ENCODE measurements at places on chromosomes 2 and 18. TPM values are rescaled to one million over a fixed set of nuclear protein-coding genes. Genes with fewer than 3 reads are reported as not detected.

DNA sequence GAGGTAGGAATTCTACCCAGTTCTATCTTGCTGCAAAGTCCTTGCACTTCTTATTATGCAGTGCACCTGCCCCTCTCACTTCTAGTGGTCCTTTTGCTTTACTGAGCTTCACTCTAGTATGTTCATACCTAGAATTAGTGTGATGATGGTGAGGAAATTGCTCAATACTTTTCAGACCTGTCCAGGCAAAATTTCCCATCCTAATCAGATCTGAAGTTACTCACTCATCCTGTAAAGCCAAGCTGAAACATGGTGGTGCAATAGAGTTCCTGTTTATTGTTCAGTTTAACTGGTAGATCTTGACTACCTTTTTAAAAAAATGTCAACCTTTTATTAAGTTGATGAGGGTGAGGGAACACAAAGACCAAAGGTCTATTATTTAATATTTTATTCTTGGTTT is 12.6 kb upstream of the FIGN start:
- no peaks in the 10 kb centered on the region for H3K36me3 ChIP-seq
- no peak overlapping the region for H3K27ac ChIP-seq
- H3K4me3 ChIP-seq = no peak overlapping the region
- DNase-seq = no peak
- H3K27me3 ChIP-seq = no peaks in the 10 kb centered on the region
- H3K4me1 ChIP-seq = peaks cover 19% of the 10 kb centered on the region

- peak overlapping the region; percentile 1 for H3K27ac ChIP-seq
- H3K36me3 ChIP-seq = no peaks in the 10 kb centered on the region
- no peaks in the 10 kb centered on the region for H3K27me3 ChIP-seq
- DNase-seq = no peak
Measured at GRCh38 chr2:38168710-38169480, 92.9 kb upstream of the CYP1B1 start.

GRCh38 chr2:152627351-152627957 is 89.8 kb downstream of the PRPF40A start:
- no peaks in the 10 kb centered on the region for H3K27me3 ChIP-seq
- H3K36me3 ChIP-seq = peaks cover 10% of the 10 kb centered on the region
- no peak overlapping the region for H3K27ac ChIP-seq
- H3K4me3 ChIP-seq = no peak overlapping the region

DNA sequence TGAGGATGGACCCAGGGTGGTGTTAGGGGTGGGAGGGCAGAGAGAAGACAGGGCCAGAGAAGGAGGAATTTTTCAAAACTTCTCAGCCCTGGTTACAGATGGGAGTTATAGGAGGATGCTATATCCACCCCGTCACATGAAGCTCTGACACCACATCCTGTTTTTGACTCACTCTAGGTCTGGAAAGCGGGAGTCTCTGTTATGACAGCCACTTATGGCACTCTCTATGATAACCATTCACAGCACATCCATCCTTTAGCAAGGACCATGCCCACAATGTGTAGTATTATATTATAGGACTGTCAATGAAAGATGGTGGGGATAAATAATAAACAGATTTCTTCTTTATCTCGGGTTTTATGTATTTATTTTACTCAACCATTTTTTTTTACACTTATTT is 461.2 kb downstream of the CDH2 start:
- H3K27ac ChIP-seq = no peak overlapping the region
- peaks cover 50% of the 10 kb centered on the region for H3K4me1 ChIP-seq
- H3K36me3 ChIP-seq = no peaks in the 10 kb centered on the region
- DNase-seq = no peak
- H3K27me3 ChIP-seq = no peaks in the 10 kb centered on the region

LAMA3 gene
- 2.8 TPM for total RNA-seq

All from chondrocyte (in vitro differentiated cells).